Umbilical cord (tissue), 2 donors: ENCODE measurements at places on chromosomes 6 and 20.

GRCh38 chr6:125688138-125688537, 61.3 kb upstream of the HEY2 start:
- DNase-seq: no peak

DNA sequence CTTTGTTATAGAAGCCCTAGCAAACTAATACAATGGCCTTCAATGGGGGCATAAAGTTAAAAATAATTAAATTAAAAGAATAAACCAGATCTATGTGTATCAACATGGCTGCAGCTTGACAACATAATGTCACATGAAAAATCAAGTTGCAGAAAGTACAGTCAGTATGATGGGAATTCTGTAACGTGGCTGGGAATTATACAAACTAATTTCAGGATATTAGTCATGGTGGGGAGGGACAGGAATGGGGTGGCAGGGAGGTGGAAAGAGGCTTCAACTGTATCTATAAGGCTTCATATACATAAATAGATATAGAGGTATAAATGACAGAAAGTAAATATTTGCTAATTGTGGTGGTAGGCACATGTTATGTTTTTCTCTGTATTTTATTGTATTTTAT, 107.1 kb downstream of the UNC5CL start:
- DNase-seq: no peak

GRCh38 chr6:3750317-3751076, 1.0 kb downstream of the PXDC1 start:
- DNase-seq: peak; percentile 90

DNA sequence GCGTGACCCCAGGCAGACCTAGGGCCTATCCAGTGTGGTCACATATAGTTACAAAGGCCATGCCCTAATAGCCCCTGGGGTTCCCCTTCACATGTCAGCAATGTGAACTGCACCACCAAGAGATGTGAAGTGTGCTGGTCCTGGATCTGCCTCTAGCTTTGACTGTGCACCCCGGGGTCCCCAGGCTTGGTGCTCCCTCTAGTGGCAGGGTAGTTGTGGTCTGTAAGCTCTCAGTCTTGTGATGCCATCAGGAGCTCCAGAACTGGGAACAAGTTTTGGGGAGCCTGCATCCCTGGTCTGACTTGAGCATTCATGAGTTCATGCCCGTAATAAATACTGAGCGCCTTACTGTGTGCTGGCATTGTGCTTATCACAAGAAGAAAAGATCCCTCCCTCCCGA, 143.4 kb downstream of the DHX35 start:
- DNase-seq: no peak

DNA sequence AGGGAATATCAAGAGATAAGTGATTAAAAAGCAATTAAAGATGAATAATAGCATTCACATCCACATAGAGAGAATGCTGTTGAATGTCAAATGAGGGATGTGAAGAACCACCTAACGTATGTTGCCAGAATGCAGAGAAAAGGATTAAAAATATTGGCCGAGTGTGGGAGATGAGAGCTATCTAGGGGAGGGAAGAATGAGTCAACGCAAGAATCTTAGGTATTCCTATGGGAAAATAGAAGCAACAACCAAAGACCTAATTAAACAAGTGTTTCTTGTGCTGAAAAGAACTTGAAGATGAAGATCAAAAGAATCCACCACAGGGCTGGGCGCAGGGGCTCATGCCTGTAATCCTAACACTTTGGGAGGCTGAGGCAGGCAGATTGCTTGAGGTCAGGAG, 12.2 kb upstream of the RSPH3 start:
- no peak for DNase-seq

DNA sequence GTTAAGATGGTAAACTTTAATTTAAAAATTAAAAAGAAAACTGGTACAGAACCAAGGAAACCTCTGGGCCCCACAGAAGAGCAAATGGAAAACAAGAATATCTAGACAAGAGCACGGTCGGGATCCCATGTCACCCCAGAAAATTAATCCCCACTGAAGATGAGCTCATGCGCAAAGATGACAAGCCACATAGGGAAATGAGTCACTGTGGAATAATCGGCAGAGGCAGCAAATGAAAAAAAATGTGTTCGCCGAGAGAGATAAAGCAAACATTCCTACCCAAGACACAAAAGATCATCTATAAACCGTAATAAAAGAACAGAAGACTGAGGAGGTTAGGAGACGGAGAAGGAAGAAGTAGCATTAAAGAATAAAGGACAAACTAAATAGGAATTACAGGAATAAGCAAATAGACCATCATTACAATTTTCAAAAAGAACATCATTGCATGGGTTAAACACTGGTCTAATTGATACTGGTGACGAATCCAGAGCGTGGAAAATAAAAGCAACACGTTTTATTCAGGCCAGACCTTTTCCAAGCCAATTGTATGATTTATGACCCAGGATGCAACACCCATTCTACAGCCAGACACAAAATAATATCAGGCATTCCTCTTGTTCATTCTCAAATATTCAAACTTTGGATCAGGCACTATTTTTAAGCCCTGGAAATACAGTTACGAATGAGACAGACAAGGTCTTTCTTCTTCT, 138.0 kb upstream of the ARID1B start:
- DNase-seq: no peak

- peak; percentile 20 for DNase-seq
These were observed 142.1 kb upstream of the SULF2 start for GRCh38 chr20:47927385-47927851.
